Right lung (tissue), 10 donors: ENCODE measurements at places on chromosomes 3 and 15.

GRCh38 chr3:14379843-14380242 is 22.6 kb upstream of the SLC6A6 start:
- no peak for DNase-seq

- no peak for DNase-seq
These were observed 220.3 kb upstream of the ATP10A start for GRCh38 chr15:26083457-26083856.

GRCh38 chr15:39896846-39897245 is 23.2 kb downstream of the GPR176 start:
- DNase-seq, result no peak

DNA sequence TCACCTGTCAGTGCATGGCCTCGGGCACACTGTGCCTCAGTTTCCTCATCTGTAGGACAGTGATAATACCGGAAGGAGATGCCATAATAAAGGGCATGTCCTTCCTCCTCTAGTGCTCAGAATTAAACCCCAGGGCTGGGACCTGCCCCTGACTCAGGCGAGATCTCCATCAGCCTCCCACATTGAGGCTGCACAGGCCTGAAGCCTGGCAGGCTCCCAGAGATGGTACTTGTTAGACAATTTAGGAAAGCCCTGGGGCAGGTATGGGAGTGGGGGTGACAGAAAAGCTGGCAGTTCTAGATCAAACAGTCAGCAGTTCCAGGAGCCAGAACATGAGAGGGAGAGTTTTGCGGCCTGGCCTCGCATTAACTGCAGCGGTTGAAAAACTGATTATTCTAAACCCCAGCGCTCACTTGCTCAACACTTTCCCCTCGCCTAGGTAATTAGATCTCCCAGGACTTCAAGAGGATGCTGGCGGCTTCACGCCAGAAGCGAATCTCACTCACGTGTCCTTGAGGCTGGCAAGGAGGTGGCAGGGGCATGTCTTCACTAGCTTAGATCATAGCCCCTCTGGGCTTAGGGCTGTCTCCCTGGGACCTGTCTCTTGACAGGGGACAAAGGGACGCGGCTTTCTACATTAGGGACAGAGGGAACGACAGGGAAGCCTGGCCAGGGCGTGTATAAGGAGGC is 73.1 kb downstream of the ATP2B2 start:
- DNase-seq, result no peak

DNA sequence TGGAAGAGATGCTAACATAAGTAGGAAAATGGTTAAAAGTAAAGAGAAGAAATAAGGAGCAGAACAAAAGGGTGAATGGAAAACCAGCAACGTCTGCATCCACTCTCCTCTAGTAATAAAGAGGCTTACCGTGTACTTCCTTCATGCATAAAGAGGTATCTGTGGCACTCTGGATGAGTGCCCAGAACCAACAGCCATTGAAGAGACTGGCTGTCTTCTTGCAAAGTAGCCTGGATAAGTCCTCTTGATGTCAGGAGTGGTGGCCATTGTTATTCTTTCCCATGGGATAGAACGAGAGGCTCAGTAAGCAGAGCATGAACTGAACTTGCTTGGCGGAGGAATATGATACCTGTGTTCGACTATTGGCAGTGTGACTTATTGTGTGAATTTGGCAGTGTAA is 186.2 kb upstream of the RASGRP1 start:
- no peak for DNase-seq

DNA sequence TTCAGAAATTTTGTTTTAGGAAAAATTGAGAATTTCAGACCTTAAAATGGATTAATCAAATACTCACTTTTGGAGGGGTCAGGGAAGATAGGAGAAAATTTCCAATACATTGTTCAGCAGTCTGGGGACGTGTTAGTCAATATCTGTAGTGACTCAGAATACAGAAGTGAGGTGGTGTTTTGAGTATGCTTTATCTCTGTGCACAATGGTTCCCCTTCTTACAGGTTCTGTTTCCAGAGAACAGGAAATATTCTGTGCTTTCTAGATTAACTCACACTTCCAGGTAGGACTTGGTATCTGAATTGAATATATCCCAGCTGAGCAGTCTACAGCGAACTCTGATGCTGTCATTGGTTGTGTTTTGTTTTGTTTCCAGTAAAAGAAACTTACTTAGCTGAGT is 30.7 kb upstream of the CCDC54 start:
- no peak for DNase-seq
